GM03348 (cell line): ENCODE measurements at places on chromosomes 7 and 10.

GRCh38 chr7:134712196-134712595 is 65.5 kb downstream of the BPGM start:
- no peak for DNase-seq

GRCh38 chr7:80403686-80404241 is 108.1 kb downstream of the GNAT3 start:
- peak; percentile 20 for DNase-seq

GRCh38 chr7:18754766-18755165 is 259.2 kb downstream of the HDAC9 start:
- DNase-seq = peak; percentile 12

GRCh38 chr10:124624466-124624865 is 119.7 kb downstream of the FAM53B start:
- DNase-seq = no peak

GRCh38 chr7:135240441-135240840 is 6.8 kb downstream of the STRA8 start:
- no peak for DNase-seq

GRCh38 chr7:158802535-158803366 is 26.6 kb downstream of the ESYT2 start:
- peak; percentile 69 for DNase-seq

DNA sequence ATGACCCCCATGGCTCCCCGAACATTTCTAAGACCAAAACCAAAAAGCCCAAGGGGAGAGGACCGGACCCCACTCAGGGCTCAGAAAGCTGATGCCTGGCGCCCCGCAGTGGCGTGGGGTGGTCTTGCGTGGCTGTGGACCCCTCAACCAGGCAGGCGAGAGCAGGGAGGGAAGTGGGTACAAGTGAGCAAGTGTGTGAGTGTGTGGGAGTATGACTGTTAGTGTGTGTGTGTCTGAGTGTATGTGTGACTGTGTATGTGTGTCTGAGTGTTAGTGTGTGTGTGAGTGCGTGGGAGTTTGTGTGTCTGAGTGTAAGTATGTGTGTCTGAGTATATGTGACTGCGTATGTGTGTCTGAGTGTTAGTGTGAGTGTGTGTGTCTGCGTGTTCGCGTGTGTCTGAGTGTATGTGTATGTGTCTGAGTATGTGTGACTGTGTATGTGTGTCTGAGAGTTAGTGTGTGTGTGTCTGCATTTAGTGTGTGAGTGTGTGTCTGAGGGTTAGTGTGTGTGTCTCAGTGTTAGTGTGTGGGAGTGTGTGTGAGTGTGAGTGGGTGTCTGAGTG is 34.0 kb upstream of the INSIG1 start:
- no peak for DNase-seq

GRCh38 chr10:112261281-112261822 is 21.8 kb upstream of the TECTB start:
- DNase-seq = peak; percentile 52

DNA sequence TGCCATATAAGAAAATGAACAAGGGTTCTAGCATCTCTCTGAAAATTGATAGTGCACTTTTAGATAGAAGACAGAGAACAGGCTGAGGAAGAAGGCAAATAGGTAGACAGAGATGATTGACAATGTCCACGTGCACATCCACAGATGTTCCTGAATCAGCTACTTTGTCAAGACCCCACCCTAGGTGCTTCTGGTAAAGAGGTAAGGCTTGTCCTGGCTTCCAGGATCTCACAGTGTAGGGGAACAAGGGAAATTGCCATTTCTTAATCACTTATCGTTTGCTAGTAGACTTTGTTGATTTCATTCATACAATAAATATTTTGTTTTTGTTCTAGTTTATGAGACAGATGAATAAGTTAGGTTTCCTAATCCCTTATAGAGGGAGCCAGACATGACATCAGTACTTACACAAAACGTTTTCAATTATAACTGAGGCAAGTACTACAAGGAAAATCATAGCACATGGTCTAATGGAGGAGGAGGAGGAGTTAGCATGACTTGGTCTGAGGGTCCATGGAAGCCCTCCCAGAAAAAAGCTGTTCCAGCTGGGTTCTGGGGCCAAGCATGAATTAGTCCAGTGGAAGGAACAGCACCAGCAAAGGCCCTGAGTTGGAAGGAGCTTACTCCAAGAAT is 115.9 kb upstream of the ARID5B start:
- no peak for DNase-seq

DNA sequence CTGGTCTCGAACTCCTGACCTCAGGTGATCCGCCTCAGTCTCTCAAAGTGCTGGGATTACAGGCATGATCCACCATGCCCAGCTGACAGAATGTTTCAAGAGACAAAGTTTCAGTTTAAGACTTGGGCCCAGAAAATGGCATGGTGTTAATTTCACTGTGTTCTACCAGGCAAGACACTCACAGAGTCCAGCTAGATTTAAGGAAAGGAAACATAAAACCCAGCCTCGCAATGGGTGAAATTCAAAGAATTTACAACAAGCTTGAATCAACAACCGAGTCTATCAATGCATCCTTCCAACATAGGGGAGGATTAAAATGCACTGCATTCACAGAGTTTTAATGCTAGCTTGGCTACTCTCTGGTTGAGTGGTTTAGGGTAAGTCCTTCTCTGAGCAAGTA is 764.0 kb downstream of the XPNPEP1 start:
- no peak for DNase-seq

DNA sequence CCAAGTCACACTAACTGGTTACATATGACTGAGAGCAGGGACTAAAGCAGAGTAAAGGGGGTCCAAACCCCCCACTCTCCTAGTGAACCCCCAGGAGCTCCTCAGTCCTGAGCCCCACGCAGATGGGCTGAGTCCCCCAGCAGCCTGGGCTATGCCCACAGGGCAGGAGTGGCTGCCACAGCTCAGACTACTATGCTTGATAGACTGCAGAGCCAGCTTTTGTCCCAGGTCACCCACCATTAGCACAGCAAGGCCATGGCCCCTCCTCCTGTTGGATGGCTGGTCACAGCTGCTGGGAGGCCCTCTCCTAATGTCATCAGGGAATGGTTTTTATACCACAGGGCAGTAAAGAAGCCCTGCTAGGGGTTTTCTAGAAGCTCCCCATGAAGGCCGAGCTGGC is 46.3 kb upstream of the FGFR2 start:
- DNase-seq = no peak

GRCh38 chr10:6301488-6302075 is 98.8 kb downstream of the PFKFB3 start:
- no peak for DNase-seq

DNA sequence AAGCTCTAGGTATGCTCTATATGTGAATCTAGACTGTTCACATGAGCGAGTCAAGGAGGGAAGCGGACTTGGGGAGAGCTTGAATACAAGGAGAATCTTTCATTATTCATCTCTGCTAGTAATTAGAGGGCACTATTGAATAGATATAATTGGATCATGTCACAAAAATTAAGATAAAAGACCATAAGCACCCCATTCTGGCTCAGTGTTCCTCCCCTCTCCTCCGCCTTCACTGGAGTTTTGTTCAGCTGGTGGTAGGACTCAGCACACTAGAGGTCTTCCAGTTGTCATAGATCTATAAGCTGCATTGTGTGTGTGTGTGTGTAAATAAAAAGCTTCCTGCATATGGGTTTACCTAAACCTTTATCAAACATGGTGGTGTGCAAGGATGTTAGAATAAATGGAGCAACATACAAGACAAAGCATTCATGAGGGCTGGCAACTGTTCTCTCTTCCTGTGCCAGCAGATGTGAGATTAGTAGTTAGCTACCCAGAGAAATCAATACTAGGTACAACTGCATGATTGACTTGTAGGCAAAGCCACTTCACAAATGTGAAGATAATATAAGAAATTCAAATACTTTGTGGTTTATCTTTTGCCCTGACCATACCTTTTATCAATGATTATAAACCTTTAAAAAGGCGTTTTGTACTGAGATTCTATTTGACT is 142.6 kb downstream of the CREB5 start:
- no peak for DNase-seq

DNA sequence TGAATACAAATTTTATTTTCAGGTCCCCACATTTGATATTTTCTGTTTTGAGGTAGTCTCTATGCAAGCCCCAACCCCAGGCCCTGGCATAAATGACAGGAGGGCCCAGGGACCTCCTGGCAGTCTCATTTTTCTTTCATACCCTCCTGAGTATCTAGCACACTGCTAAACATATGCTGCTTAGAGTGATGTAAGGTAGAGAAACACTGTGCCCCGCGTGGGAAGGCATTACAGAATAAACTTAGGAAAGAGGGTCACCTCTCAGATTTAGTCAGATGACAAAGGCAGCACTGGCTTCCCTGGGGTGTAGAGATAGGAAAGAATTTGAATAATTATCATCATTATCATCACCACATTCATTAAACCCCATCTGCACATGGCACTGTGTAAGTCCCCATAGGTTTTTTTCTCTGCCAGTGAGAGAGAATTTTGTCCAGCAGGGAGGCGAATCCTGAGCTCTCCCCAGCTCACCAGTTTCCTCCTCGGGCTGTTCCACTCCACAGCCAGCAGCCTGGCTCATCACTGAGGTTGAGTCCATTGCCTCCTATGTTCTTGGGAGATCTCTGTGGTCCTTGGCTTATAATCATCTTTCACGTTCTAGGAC is 507.3 kb upstream of the GALNT17 start:
- no peak for DNase-seq

DNA sequence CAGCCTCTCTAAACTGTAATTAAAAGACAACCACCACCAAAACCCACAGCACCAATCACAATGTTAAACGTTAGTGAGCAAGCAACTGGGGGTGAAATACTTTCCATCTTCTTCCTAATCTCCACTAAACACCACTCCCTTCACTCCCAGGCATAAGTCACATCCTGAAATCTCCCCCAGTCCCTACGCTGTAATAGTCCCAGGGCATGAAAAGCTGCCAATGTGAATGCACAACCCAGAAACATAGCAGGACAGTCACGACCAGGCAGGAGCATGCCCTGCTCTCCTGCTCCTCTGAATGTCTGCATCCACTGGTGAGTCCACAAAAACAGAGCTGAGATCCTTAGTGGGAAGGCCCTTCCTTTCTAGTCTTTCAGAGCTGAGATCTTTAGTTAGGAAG is 288.9 kb downstream of the PARD3 start:
- DNase-seq = peak; percentile 53

DNA sequence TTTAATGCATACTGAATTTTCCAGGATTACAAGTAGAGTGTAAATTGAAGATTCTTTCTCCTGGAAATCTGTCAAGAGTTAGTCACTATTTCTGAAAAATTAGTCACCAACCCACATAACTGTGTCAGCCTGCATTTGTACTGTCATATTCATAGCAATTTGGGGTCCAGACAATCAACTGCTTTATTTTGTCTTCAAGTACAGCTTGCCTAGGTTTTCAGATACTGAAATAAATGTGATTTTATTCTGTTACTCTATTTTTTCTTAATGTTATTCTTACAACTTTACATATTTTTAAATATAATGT is 55.1 kb downstream of the CUBN start:
- peak; percentile 36 for DNase-seq

DNA sequence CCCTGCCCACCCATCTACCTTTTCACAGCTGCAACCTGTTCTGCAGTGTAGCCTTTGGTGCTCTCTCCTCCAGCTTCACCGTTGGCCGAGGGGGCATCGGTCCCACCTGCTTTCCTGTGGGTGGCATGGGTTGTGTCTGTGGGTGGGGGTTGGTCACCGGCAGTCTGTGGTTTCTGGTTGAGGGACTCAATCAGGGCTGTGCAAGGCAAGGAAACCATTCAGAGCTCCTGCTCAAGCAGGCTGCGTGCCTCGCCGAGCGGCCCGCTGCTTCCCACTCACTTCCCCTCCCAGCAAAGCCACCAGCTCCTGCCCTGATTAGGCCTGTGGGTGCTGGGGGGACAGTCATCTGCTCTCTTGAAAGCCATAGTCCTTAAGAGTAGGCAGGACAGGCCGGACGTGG is 9.8 kb downstream of the DNAJB12 start:
- no peak for DNase-seq

GRCh38 chr7:90232430-90232829 is 12.5 kb upstream of the CFAP69 start:
- no peak for DNase-seq

DNA sequence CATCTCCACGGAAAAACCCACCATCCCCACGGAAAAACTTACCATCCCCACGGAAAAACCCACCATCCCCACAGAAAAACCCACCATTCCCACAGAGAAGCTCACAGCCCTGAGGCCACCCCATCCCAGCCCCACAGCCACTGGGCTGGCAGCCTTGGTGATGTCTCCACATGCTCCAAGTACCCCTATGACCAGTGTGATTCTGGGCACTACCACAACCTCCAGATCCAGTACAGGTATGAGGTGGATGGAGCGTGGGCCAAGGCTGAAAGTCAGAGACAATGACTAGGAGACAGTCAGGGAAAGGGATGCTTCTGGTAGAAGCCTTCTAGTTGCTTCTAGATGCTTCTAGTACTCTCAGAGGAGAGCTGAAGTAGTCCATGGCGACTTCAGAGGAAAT is 19.6 kb downstream of the ZAN start:
- no peak for DNase-seq
